ENCODE measurements at places on chromosomes 3 and 15.
A peak's percentile ranks its signal among the peaks of the same experiment; 100 is the strongest.

GRCh38 chr3:172581757-172582166, 58.5 kb upstream of the TNFSF10 start:
- peak; percentile 83 for DNase-seq

DNA sequence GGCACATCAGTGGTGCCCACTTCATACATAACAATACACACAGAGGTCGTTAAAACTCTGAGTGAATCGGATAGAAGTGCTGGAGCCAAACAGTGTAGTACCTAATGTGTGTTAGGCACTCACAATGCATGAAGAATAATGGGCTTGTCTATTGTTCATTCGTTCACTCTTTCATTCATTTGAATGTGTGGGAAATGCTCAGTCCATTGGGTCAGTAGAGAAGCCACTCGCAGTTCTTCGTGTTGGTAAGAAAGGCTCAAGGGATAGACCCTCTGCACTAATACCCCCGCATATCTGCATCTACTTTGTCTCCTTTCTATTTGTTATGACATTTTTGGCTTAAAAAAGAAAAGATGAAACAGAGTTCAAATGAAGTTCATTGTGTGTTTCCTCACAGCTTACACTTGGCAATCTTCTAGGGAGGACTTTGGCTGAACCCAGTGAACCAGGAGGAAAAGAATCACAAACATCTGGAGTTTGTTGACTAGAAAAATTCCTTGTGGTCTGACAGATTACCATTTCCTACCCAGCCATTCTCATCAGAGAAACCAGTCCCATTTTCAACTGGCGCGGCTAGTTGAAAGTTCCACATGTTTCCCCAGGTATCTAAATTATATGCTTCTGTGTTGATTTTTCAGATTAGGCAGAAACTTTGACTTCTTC, 32.8 kb upstream of the MFSD1 start:
- DNase-seq = no peak

- no peak for DNase-seq
These were observed 66.5 kb upstream of the TBL1XR1 start for GRCh38 chr3:177263615-177264368.

- peak; percentile 74 for DNase-seq
These were observed 124.6 kb upstream of the KCNAB1 start for GRCh38 chr3:155995525-155996370.

Data from NCI-H524 (cell line).